NCI-H2107 (cell line): ENCODE measurements at places on chromosomes 3 and 15.

DNA sequence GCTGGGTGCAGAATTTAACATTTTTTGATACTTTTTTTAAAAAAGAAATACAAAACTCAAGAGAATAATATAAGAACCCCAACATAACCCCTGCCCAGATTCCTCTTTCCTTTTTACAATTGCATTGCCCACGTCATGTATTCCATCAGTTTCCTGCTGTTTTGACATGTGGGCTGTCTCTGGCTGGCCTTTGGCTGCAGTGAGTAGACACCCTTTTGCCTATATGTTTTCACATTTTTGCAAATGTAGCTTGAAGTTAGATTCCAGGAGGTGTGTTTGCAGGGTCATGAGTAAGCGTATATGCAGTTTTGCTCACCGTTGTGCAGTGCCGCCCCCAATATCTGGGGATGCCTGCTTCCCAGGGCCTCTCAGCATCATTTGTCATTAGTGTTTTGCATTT, 28.0 kb upstream of the ATP10A start:
- DNase-seq: no peak

DNA sequence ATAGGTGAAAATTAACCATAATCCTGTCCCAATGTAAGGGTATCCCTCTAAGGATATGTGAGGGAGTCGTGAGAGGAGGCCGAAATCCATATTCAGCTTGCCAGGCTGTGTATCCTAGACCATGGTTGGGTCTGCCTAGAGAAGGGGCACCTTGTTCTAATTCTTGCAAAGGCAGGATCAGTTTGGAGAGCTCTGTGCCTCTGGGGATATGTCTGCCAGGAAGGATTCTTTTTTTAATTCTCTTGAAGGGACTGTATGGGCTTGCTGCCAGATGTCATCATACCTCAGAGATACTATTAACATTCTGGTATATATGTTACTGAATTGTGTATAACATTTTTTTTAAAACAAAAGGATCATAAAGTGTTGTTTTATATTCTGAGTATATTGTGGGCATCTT, 2.4 kb downstream of the ATP1B3 start:
- DNase-seq: no peak

DNA sequence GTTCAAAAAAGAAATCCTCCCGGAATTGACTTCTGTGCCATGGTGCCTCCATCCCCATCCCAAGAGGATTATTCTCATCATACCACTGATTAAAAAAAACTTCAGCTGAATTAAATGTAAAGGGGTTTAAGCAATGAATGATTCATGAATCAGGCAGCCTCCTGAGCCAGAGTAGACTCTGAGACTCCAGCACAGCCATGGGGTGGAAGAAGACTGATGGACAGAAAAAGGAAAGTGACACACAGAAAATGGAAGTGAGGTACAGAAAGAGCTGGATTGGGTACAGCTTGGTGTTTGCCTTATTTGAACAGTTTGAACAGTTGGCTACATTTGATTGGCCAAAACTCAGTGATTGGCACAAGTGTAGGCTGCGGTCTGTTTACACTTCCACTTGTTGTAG, 224.8 kb upstream of the ATP10A start:
- no peak for DNase-seq

DNA sequence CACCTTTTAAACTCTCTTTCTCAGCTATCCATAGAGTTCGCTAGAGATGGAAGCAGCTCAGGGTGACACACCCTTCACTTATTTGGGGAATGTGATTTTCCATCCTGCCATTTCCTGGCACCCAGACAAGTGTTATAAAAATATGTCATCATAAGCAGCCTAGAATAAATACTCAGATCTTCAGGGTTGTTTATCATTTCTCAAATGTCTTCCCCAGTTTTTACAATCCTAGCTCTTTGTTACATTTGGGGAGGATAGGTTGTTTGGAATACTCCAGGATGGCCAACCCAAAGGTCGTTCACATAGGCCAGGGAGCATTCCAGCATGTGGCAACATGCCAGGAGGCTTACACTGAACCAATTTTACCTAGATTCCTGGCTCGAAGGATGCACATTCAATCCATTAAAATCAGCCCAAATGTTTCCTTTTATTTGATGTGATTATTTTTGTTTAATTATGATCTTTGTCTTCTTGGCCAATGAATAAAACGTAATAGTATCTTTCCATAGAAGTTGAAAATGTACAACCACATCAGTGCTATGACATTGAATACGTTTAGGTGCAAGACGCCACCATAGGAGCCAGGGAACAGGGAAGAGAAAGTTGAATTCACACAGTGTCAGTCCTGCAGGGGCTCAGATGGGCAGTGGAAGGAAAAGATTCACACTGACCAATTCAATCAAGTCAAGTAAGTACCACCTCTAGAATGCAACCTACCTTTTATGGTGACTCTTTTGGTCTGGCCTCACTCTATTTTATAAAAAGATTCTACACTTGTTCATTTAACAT, 537.7 kb upstream of the MDFIC2 start:
- DNase-seq: no peak

DNA sequence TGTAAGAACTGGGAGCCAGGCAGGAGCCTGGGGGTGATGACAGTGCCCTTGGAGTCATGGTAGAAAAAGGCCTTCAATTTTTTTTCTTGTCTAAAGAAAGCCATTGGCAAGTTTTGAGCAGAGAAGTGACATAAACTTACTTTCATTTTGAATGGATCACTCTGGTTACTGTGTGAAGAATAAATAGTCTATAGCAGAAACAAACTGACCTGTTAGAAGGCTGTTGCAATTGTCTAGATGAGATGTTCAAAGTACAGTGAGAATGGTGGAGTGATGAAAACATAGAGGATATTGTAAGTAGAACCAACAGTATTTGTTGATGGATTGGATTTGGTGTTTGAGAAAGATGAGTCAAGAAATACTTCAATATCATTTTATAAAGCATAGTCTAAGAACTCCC, 439.9 kb downstream of the TBL1XR1 start:
- no peak for DNase-seq

- no peak for DNase-seq
These were observed 677.7 kb upstream of the NECTIN3 start for GRCh38 chr3:110393941-110394340.

GRCh38 chr3:23761440-23761896, 44.3 kb upstream of the UBE2E1 start:
- DNase-seq: no peak

DNA sequence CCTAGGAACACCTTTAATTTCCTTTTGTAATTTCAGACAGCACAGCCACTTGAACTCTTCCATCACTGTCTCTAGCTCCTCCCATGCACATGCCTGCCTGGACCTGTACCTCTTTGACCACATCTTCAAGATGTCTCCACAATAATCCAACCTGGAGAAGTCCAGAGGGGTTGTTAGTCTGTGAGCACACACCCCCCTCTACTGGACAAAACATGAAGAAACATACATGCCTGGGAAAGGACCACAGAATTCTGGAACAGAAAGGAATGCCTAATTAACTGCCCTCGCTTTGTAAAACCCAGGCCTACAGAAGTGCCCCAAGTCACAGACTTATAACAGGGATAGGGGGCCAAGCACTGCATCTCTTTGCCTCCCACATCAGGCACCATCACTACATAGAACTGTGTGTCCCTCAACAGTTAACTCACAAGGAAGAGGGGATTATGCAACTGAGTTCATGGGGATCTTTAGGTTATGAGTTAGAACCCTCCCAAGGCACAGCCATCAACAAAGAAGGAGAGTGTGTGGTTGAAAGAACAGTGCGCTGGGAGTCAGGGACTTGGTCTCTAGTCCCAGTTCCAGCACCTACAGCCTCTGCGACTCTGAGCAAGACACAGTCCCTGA, 61.7 kb downstream of the FMN1 start:
- no peak for DNase-seq

GRCh38 chr15:58544756-58545155, 113.0 kb downstream of the LIPC start:
- DNase-seq: no peak

DNA sequence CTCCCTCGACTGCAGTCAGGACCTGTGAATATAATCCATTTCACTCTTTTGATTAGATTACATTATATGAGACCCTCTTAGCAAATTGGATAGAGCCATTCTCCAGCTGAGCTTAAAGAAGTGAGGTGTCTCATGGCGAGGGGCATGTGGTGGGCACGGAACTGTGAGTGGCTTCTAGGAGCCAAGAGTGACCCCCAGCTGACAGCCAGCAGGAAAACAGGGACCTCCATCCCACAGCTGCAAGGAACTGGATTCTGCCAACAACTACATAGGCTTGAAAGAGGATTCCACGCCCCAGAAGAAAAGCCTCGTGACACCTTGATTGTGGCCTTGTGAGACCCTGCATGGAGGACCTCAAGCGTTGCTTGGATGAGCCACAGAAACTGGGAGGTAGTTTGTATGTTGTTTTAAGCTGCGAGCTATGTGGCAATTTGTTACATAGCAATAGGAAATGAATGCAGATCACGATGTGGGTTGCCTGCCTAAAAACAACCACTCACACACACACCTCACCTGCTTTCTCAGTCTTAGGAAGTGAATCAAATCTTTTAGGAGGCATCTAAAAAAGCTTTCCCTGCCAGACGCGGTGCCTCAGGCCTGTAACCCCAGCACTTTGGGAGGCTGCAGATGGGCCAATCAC, 84.2 kb upstream of the BHLHE40 start:
- no peak for DNase-seq

- no peak for DNase-seq
These were observed 135.0 kb downstream of the IMPG2 start for GRCh38 chr3:101185341-101185740.

GRCh38 chr15:49315391-49315823, 107.6 kb upstream of the FGF7 start:
- no peak for DNase-seq

GRCh38 chr3:186073641-186074040, 35.2 kb downstream of the ETV5 start:
- DNase-seq: no peak

GRCh38 chr3:155880286-155880685, 9.8 kb downstream of the GMPS start:
- no peak for DNase-seq

GRCh38 chr3:65829228-65829627, 209.5 kb downstream of the MAGI1 start:
- no peak for DNase-seq

DNA sequence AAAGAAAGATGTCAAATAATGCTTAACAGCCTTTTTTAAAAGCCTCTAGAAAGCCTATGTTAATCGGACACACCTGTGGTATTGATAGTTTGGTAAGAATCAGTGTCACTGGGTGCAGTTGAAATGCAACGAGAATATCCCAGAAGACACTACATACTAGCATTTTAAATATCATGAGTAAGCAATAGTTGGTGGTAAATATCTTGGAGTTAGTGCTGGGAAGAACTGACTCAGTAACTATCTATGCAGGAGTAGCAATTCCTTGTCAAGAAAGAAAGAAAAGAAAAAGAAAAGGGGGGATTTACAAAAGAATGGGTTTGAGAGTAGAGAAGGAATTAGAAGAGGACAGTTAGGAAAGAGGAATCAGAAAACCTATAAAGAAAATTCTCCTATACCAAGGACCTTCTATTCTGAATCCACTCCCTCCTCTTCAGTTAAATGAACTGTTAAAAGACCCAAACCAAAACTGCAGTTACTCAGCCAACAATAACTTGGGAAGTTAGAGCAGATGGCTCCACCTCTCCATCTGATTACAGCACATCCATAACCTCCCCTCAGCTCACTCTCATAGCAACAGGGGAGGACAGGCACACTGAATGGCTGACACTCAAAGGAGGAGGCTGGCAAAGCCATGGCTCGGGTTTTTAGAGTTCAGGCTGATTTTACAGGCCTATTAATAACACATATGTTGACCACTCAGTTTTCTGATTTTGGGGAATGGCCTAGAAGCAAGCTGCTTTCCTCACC, 207.6 kb upstream of the MDFIC2 start:
- DNase-seq: no peak

GRCh38 chr15:68821190-68821840, 620 bp upstream of the ANP32A start:
- DNase-seq: no peak

DNA sequence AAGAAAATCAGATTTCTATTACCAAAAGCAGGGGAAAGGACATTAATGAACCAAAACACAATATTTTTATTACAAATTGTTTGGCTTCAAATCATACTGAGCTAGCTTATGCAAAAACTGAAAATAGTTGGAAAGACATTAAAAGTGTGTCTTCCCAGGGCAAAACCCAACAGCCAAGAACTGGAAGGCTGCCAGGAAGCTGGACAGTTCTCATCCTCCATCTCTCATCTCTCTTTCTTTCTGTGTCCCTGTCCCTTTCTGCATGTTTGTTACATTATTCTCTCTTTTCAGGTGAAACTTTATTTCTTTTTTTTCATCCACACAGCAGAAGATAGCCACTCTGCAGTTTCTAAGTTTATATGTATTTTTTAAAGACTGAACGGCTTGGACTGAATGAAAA, 41.1 kb upstream of the SNTN start:
- no peak for DNase-seq

DNA sequence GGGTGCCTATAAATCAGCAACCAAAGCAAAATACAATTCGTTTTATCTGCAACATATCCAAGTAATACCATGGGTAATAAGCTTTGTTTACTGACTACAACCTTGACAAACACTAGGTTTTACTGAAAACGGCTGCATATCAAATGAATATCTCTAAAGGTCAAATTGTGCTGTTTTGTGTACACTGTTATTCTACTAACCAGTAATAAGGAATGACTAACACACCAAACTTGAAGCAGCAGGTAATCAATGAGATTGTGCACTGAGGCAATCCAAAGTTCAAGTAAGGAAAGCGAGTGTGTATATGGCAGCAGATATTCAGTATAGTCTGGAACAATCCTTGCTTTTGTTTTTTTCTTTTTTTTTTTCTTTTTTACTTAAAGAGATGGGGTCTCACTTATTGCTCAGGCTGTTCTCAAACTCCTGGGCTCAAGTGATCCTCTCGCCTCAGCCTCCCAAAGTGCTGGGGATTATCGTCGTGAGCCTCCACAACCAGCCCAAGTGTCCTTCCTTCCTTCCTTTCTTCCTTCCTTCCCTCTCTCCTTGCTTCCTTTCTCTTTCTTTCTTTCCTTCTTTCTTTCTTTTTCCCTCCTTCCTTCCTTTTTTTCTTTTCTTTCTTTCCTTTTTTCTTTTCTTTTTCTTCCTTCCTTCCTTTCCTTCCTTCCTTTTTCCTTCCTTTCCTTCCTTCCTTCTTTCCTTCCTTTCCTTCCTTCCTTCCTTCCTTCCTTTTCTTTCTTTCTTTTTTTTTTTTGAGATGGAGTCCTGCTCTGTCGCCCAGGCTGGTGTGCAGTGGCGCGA, 34.9 kb downstream of the AP3S2 start:
- DNase-seq: no peak

- DNase-seq: no peak
These were observed 93.9 kb upstream of the VGLL3 start for GRCh38 chr3:87084868-87085267.

GRCh38 chr3:57756528-57757401, 656 bp downstream of the SLMAP start:
- no peak for DNase-seq

GRCh38 chr3:114393367-114394072, 99.7 kb downstream of the TIGIT start:
- DNase-seq: no peak

- no peak for DNase-seq
These were observed 139.0 kb downstream of the PGPEP1L start for GRCh38 chr15:98868564-98868963.

GRCh38 chr3:194760494-194761137, 74.9 kb downstream of the FAM43A start:
- no peak for DNase-seq
